ENCODE measurements at places on chromosomes 4 and X.

DNA sequence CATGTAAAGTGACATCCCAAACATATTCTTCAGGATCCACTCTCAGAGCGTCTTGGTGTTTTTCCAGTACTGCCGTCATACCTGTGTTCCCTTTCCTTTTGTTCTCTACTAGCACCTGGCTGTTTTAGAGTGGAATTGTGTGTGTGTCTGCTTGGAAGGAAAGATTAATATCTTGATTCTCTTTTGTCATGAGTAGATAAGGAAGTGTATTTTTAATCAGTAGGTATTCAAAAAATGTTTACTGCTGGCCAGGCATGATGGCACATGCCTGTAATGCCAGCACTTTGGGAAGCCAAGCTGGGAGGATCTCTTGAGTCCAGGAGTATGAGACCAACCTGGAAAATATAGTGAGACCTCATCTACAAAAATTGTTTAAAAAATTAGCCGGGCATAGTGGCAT, 198.8 kb downstream of the CBR4 start:
- no peak for DNase-seq

DNA sequence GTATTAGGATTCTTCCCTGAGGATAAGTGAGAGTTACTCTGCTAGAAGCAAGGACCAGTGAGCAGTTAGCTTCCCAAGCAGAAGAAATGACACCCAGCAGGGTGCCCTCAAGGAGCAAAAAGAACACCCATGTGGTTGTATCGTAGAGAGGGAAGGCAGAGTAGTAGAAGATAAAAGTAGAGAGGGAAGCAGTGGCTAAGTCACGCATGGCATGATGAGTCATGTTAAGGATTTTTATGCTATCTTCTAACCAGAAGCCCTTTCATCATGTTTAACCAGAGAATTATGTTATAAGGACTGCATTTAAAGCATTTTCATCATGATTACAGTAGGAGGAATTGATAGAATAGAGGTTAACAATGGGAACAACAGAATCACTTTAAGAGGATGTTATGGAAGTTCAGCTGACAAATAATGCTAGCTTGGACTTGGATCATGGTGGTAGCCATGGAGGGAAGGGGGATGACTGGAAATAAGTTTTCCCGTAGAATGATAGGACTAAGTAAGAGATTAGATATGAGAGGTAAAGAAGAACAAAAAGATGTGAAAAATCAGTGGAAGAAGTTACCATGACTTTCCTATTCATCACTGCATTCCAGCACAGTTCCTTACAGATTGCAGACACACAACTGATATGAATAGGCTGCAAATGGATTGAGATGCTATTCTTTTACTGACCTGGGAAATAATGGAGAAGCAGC, 383.5 kb upstream of the INTU start:
- no peak for DNase-seq

GRCh38 chrX:105463473-105463872, 243.0 kb upstream of the TEX13A start:
- DNase-seq: no peak

GRCh38 chr4:125461676-125462363, 147.1 kb downstream of the FAT4 start:
- no peak for DNase-seq

DNA sequence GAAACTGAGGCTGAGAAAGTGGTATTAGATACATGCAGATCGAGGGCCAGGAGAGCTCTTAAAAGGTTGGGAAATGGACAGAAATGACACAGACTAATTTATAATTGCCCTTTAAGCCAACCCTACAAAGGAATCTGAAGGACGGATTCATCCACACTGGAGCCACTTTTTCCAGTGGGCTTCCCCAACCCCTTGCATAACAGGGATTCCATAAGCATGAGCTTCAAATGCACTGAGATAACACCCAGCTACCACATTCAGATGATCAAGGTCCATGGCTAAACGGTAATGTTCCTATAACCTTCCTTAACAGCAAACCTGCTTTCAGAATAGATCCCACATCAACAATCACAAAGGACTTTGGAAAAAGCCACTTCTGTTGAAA, 34.2 kb downstream of the PLAC1 start:
- DNase-seq: no peak
